Renal pelvis (tissue), 12 donors: ENCODE measurements at places on chromosomes 1 and 21.

DNA sequence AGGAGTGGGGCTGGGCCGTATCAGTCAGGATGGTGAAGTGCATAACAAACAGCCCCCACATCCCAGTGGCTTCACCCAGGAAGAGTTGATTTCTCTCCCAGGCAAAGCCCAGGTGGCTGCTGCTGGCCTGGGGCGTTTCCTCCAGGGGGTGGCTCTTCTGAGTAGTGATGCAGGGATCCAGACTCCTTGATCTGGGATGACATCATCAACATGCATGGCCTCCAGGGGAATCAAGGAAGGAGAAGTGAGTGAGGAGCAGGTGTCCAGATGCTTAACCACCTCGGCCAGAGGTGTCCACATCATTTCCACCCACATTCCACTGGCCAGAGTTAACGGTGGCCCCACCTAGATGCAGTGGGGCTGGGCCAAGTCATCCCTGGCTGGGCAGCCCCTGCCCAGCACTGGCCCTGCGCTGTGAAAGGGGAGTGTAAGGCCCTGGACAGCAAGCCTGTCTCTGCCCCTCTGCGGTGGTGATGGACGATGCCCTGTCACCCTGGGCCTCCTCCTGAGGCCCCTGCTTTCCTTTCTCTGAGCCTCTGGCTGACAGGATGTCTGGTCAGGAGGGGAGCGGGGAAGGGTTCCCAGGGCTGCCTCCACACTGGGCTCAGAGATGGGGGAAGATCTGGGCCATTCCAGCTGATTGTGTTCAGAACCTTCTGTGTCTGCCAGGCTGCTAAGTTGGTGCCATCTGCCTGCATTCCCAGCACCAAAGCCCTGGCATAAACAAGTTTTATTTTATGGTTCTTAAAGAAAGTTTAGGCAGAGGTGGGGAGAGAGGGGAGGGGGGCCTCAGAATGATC lies 598.2 kb downstream of the MATN1 start:
- DNase-seq, result no peak

GRCh38 chr21:45977396-45977795 lies 4.2 kb upstream of the COL6A1 start:
- no peak for DNase-seq

DNA sequence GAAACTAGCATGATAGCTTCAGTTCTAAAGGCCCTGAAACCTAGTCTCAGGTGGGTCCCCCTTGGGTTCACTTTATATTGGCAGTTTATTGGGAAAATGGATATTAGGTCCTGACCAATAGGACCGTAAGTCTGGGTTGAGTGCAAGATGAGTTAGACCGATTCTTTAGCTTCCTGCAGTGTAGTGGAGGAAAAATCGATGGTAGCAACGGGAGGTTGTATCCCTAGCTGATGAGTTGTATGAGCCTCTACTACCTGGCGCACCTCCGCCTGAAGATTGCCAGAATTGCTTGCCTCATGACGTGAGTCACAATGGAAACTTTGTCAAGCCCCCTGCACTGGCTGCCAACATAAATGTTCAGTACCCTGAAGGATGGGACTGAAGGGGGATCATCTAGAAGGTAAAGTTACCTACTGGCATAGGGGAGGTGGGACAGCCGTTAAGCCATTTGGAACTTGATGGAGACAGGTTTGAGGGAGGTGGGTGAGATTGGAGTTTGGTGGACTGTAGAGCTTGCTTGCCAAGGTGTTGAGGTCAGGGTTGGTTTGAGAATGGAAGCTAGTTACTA lies 3.9 kb downstream of the RCC1 start:
- no peak for DNase-seq

DNA sequence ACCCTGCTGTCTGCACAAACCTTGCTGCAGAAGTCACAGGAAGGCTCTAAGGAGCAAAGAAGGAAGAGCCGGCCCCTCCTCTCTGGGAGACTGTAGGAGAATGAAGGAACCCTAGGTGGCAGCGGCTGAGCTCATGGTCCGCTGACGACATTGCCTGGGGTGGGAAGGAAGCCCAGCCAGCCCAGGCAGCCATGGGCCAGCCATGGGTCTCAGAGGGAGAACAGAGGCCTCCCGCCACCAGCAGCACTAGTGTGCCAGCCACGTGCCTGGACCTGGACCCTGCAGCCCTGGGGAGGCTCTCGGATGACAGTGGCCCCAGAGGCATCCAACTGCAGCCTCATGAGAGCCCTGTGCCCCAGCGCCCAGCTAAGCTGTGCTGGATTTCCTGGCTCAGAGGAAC lies 49.2 kb upstream of the POFUT2 start:
- no peak for DNase-seq
